ENCODE measurements at places on chromosomes 1 and 21.

DNA sequence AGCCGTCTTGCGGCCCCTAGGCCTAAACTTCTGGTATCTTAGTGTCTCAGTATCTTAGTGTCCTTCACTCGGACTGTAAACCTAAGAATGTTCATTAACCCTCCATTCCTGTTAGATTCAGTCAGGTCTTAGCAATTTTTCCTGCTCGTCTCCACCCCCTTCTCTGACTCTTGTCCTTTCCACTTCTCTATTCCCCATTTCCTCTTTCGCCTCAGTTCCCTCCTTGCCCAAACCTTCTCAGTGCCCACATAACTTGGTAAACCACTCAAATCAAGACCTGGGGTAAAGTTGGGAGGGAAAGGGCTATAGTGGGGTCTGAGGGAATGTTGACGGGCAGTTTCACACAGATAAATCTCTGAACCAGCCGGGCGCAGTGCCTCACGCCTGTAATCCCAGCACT, 726 bp upstream of the FCER1G start:
- no peak for DNase-seq

GRCh38 chr1:57546549-57547330, 122.9 kb upstream of the DAB1 start:
- no peak for DNase-seq

GRCh38 chr21:25813917-25814316, 79.1 kb downstream of the GABPA start:
- DNase-seq, result no peak

GRCh38 chr1:226964611-226965486, 24.8 kb downstream of the COQ8A start:
- no peak for DNase-seq

GRCh38 chr1:58720680-58721079, 20.8 kb upstream of the MYSM1 start:
- DNase-seq, result no peak

GRCh38 chr1:38191461-38191860, 144.9 kb upstream of the POU3F1 start:
- DNase-seq, result no peak

DNA sequence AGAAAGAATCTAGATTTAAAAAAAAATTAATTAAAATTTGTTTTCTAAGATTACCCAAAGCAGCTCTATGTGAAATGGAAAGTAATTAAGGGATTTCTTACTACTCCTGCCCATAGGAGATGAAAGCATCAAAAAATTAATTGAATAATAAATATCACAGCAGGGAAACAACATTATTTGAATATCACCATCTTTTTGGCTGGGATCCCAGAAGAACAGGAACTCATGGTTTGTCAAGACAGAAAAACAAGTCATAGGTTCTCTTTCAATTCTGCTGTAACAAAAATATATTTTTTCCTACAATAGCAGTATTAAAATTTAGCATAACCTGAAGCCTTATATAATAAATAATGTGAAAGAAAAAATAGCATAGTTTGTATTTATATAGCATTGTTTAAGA, 1713.4 kb downstream of the NCAM2 start:
- no peak for DNase-seq

- DNase-seq, result no peak
Observed at GRCh38 chr1:156073740-156074139, 8.5 kb downstream of the MEX3A start.

DNA sequence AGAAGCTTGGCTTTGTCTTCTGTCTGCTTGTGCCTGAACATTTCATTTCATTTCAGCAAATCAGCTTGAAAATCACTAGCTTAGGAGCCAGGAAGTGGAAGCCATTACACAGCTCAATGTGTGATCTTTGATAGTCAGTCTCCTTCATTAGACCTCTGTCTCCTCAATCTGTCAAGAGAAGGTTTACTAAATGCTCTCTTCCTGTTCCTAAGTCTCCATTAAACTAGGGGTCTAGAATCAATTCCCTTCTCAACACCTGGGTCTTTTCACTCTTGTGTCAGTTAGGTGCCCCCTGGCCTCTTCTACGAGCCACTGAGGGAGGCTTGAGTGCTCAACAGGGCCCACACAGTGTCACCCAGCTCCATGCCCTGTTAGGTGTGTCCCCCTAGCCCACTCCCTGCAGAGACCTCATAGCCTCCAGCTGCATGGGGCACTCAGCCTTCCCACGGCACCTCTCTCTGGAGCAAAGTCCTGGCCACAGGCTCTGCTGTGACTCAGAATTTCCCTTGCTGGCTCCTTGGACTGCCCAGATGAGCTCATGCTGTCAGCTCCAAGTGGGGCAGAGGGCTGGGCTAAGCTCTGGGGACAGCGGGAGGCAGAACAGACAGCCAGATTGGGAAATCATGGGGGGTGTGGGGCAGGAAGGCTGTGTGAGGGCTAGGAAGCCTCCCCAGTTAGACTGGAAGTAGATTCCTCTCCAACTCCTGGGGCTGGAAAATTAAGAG, 115.7 kb upstream of the IPO9 start:
- peak; percentile 96 for DNase-seq

DNA sequence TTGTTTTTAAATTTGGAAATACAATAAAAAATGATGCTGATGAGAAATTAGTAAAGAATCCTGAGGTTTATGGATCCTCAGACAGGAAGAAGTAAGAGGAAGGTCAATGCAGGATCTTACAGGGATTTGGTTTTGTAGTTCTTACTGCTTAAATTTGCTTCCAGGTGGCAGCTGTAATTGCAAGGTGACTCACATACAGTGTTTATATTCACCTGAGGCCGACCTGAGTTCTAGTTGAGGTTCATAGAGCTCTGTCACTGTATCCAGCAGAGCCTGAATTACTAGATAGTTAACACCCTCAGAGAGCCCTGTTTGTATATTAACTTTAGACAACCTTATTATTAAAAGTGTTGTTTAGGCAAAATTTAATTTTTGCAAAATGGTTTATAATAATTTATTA, 1.4 kb upstream of the WDR26 start:
- DNase-seq, result no peak

- DNase-seq, result no peak
Observed at GRCh38 chr1:1197551-1198422, 8.6 kb downstream of the TNFRSF18 start.

GRCh38 chr1:112386731-112387346, 9.2 kb upstream of the CTTNBP2NL start:
- no peak for DNase-seq

DNA sequence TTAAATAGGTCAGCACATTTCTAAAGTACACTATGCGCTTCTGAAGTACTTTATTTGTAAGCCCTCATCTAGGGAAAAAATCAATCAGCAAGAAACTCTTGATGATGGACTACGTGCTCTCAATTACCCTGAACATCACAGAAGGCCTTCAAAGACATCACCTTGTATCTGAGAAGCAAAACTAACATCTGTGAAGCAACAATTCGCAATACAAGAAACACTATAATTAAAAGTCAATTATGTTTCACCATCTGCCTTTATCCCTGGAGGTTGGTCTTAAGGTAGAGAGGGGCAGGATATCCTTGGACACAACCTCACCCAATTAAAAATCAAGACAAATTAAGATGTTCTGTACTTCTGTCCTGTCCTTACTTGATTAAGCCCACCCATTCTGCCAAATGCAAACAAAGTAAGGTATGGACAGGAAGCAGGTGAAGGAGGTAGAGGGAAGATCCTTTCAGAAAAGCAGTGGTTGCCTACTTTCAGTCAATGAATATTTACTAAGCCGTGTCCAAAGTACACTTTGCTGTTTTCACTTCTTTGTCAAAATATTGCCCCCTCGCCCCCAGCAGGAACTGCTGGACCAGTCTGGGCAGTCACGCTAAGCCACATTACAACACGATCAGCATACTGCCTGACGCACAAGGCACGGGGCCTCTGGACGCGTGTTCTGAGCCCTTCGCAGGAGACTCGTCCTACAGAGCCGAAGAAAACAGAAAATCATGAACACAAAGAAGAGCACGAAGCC, 887 bp downstream of the SLC19A2 start:
- no peak for DNase-seq

GRCh38 chr1:7218210-7218832, 433.1 kb downstream of the CAMTA1 start:
- peak; percentile 28 for DNase-seq

GRCh38 chr1:41953291-41953690, 34.6 kb upstream of the HIVEP3 start:
- no peak for DNase-seq

DNA sequence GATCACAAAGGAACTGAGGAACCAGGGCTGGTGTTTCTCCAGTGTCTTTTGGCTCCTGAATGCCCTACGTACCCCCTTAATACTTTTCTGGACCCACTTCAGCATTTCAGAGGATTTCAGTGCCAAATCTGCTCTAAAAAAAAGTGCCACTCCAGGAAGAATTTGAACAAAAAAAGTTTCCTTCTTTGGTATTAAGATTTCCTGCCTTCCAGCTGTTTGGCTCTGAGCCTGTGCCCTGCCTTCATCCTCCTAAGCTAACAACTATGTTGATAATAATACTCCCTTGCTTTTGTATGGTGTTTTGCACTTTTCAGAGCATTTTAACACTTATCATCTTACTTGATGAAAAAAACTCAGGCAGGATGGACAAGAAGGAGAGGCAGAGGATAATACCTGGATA, 11.0 kb upstream of the RIMS3 start:
- DNase-seq, result no peak

- DNase-seq, result no peak
Observed at GRCh38 chr1:57262472-57262871, 161.4 kb downstream of the DAB1 start.

DNA sequence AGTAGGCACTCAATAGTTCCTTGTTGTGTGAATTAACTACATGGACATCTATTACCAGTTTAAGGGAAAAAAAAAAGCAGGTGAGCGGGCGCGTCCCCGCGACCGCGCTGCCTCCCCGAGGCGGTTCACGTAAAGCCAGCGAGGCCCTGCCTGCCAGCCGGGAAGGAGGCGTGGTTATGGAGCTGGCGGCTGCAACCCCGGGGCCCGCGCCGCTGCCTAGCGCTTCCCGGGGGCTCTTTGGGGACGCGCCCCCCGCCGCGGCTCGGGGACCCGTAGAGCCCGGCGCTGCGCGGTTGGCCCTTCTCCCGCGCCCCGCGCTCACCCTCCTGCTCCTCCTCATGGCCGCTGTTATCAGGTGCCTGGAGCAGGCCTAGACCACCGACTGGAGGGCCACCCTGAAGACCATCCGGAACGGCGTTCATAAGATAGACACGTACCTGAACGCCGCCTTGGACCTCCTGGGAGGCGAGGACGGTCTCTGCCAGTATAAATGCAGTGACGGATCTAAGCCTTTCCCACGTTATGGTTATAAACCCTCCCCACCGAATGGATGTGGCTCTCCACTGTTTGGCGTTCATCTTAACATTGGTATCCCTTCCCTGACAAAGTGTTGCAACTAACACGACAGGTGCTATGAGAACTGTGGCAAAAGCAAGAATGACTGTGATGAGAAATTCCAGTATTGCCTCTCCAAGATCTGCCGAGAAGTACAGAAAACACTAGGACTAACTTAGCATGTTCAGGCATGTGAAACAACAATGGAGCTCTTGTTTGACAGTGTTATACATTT, 2.6 kb upstream of the CC2D1B start:
- DNase-seq, result no peak

- DNase-seq, result no peak
Observed at GRCh38 chr1:66503841-66504470, 30.0 kb upstream of the SGIP1 start.

- no peak for DNase-seq
Observed at GRCh38 chr1:66364578-66365391, 169.2 kb upstream of the SGIP1 start.

GRCh38 chr1:90986953-90987352, 34.9 kb downstream of the ZNF644 start:
- no peak for DNase-seq

GRCh38 chr1:238135708-238136664, 245.3 kb upstream of the ZP4 start:
- no peak for DNase-seq

DNA sequence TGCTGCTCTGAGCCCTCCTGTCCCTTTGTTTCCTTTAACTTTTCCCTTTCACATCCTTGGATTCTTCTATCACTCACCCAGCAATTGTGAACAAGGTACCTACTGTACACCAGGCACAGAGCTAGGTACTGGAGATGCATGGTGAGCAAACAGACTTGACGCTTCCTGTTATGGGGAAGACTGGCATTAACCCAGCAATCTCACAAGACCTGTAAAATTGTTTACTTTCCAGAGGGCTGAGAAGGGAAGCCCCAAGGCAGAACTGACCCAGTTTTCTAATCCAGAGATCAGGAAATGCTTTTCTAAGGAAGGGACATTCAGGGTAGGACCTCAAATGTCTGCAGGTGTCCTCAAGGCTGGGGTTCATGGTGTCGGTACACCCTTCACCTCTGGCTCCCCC, 171.6 kb upstream of the KAZN start:
- no peak for DNase-seq

GRCh38 chr1:118395430-118395991, 210.5 kb upstream of the SPAG17 start:
- no peak for DNase-seq

GRCh38 chr1:162712317-162713029, 78.0 kb upstream of the HSD17B7 start:
- no peak for DNase-seq

DNA sequence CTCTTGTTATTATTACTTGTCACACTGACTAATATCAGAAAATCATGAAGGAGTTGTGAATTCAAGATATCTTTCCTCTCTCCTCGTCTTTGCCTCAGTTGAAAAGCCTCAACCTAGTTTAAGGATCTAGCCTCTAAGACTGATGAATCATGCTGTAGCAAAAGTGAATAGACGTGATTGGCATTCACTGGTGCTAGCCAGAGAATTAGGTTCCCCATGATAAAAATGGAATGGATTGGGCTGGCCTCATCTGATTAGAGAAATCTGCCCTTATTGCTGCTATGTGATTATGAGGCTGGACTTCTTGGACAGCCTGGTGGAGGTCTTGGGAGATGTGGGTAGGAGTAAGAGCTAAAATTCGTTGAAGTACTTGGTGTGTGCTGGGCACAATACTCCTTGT, 208.2 kb downstream of the BACH1 start:
- no peak for DNase-seq

DNA sequence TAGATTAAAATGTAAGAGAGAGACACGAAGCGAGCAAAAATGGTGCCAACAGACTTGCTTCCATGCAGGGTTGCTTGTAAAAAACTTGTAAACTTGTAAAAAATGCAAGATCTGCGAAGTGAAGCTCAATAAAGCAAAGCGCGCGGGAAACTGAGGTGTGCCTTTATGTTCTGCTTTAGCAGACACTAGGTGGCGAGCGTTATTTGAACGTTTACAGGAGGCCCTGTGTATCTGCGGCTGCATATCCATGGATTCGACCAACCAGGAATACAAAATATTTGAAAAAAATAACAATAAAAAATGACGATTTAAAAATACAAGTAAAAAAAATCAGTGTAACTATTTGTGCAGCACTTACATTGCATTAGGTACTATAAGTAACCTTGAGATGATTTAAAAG, 1.5 kb downstream of the UBE2G2 start:
- no peak for DNase-seq

DNA sequence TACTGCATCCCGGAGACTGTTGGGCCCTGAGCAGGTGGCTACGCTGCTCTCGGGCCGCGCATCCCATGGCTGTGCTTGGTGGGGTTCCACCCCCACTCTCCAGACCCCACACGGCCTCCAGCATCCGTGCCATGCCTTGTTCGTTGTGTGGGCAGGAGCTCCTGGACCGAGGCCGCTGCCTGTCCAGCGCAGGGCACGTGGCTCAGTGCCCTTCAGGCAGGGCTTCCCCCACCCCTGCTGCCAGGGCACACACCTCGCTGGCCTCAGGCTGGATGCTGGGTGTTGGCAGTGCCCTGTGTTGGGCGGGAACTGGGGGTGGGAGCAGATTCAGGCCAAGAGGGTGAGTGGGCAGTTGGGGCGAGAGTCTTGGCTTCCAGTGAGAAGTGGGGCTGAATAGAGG, 9.9 kb downstream of the PRKCZ start:
- no peak for DNase-seq

- DNase-seq, result peak; percentile 37
Observed at GRCh38 chr1:67766141-67766978, 66.9 kb downstream of the GNG12 start.

Measured in smooth muscle cell of the brain vasculature (primary cell).